ENCODE measurements at places on chromosomes 1 and 21.

GRCh38 chr1:39727221-39727931, 11.3 kb upstream of the PPIE start:
- DNase-seq: no peak

GRCh38 chr21:26195708-26196107, 25.1 kb upstream of the APP start:
- no peak for DNase-seq

- no peak for DNase-seq
These were observed 19.1 kb upstream of the TMEM183A start for GRCh38 chr1:202987922-202988583.

- DNase-seq: peak; percentile 19
These were observed 92.4 kb downstream of the RUNX1 start for GRCh38 chr21:34956416-34957316.

GRCh38 chr1:202938287-202938925, 11.4 kb upstream of the KLHL12 start:
- no peak for DNase-seq

DNA sequence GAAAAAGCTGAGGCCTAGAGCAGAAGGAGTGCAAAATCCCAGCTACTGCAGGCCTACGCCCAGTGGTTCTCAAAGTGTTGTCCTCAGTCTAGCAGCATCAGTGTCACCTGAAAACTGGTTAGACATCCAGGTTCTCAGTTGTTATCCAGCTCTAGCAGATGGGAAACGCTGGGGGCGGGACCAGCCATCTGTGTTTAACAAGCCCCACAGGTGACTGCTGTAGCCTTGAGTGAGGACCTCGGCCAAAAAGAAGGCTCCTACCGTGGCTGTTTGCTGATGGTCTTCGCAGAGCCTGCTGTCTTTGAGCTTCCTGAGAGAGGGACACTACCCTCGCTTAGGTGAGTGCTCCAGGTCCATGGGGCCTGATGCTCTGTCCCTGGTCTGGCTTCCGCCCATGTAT, 69.7 kb downstream of the LRRN2 start:
- no peak for DNase-seq

DNA sequence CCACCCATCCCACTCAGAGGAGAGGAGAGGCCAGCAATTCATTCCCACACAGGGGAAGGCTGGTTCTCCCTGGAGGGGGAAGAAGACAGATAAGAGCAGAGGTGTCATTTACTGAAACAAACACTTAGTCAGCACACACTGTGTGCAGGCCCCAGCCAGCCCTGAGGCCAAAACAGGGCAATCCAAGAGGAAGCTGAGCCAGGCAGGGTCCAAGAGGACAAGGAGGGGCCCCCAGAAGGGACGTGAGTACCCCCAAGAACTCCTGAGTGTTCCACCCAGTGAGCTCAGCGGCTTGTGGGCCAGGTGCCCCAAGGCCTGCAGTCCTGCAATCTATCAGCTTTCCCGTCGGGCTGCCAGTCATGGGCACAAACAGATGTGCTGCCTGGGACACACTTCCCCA, 15.8 kb downstream of the ADGRB2 start:
- no peak for DNase-seq

DNA sequence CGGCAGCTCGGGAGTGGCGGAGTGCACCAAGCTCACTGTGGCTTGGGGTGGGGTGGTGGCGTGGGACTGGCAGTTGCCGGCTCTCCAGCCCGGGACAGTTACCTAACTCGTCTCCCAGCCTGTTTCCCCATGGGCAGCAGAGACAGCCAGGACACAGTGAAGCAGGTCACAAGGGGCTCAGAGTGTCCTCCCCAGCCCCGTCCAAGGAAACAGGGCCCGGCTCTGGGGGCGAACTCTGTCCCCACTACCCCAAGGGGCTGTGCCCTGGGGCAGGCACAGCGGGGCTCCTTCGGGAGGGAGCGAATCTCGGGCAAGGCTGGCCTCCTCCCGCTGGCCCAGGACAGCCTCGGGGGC, 759 bp downstream of the GPR157 start:
- no peak for DNase-seq

DNA sequence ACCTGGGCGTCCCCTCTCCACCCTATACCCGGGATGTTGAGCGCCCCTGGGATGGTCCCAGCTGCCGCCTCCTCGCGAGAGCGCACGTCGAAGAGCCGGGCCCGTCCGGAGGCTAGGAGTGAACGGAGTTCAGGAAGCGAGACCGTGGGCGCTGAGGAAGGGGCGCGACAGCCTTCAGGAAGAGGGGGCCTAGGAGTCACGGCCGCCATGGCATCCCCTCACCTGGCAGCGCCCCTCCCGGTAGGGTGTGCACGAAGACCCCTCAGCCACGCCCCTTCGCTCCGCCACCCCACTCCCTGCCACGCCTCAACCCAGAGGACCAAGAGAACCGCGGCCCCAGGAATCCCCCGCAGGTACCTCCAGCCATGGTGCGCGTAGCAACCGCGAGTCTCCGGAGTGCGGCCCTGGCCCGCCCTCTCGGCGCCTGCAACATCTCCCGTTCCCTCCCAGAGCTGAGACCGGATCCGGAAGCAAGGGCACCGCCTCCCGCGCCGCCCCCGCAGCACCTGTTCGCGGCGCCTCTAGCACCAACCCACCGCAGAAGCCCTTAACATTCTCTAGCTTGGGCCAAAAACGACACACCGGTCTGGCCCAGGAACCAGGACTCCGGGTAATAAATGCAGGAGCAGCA, at the start of gene TSTD1:
TSS of gene TSTD1 (minus strand) at position 442 of the 631 bp plus-strand sequence. CDS start at position 367, 75 bp downstream.
- no peak for DNase-seq

- no peak for DNase-seq
These were observed 9.7 kb upstream of the PPIE start for GRCh38 chr1:39729030-39729429.

GRCh38 chr1:87897481-87897880, 568.8 kb downstream of the LMO4 start:
- DNase-seq: no peak

GRCh38 chr1:67939186-67939743, 106.0 kb upstream of the GNG12 start:
- DNase-seq: no peak

GRCh38 chr1:113072757-113073478, at the start of gene LRIG2:
Gene LRIG2, plus strand, starts transcription at chr1:113073198. Its CDS starts 209 bp downstream, at chr1:113073407.
- peak; percentile 98 for DNase-seq

DNA sequence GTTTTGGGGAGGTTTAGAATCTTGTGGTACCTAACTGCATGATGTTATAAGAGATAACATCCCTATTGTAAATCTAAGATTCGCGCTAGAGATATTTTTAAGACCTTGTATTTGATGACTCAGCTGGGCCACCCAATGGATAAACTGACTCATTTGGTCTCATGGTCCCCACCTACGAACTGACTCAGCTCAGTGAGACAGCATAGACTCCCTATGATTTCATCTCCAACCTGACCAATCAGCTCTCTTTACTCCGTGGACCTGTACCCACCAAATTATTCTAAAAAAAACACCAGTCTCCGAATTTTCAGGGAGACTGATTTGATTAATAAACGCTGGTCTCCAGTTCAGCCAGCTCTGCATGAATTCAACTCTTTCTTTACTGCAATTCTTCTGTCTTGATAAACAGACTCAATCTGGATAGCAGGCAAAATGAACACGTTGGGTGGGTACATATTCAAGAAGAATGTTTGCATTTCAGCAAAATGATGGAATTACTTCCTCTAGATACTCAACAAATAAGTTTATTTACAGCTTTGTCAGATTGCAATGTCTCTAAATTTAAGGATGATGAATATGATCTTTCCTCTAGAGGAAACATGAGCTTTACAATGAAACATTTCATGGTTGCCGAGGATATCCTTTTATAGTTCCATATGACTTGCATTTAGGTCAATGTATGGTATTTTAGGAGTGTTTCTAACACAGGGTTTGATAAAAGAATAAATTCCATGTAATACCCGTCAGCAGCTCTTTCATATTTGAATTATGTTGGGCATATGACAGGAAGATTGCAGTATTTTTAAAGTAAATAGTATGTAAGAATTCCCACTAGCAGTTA, 516.6 kb upstream of the RGS18 start:
- no peak for DNase-seq

DNA sequence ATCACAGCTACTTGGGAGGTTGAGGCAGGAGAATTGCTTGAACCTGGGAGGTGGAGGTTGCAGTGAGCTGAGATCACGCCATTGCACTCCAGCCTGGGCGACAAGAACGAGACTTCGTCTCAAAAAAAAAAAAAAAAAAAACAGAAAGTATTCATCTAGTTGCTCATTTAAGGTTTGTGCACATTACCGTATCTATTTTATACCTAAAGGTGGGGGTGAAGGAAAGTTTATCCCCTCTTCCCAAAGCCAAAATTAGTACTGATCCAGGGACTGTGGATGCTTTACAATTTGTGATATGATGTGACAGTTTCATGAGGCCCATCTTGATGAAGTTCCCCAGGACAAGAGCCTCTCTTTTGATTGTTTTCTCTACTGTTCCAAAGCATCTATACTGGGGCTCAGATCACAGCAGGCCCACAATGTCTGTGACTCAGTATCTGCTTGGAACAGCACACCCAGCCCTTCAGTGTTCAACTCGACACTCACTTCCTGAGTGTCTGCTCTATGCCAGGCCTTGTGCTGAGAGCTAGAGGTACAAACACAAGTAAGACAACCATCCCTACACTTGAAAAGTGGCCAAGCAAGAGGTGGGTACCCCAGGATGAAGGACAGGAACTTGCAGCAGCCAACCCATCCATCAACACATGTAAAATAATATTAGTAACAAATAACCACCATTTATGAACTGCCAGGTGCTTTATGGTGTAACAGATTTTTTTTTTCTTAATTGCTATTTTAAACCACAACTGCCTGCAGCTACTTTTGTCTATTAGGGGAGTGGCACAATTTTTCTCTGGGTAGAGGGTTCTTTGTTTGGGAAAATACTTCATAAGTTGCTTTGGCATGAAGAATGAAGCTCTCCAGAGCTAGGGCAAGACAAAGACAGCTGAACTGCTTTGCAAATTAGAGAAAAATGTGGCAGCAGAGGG, 29.0 kb upstream of the KHDRBS1 start:
- no peak for DNase-seq

- DNase-seq: no peak
These were observed 64.5 kb upstream of the GOLT1A start for GRCh38 chr1:204278251-204278650.

GRCh38 chr1:81375884-81376548, 424.7 kb upstream of the ADGRL2 start:
- no peak for DNase-seq

DNA sequence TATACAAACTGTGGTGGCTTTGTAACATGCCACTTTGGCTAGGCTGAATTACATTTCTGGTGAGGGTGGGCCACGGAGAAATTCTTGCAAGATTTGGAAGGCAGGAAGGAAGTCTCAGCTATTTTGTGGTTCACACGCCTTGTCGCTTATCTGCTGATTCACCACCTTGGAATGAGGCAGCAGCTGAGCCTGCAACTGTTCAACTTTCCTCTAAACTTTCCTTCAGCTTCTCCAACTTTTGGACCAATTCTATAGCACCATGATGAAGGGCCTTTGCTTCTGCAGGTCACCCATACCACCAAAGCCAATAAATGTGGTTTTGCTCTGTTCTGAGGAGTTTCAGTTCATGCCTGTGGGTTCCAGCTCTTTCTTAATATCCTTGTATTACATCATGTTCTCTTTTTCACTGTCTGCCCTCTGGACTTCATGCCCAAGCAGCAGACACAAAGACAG, 337.6 kb upstream of the SNX7 start:
- DNase-seq: peak; percentile 99

DNA sequence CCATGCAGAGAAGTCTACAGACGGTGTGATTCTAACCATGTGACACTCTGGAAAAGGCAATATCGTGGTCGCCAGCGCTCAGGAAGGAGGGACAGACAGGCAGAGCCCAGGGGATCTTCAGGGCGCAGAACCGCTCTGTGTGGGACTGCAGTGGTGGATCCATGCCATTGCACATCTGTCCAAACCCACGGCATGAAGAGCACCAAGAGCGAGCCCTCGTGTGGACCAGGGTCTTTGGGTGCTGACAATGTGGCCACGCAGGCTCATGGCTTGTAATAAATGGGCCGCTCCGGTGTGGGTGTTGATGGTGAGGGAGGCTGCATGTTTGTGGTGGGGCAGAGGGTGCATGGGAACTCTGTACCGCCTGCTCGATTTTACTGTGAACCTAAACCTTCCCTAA, 25.3 kb upstream of the POFUT2 start:
- no peak for DNase-seq

- no peak for DNase-seq
These were observed 527.3 kb downstream of the PLPP3 start for GRCh38 chr1:56052041-56052440.

GRCh38 chr1:172448995-172449584, 5.2 kb upstream of the PIGC start:
- peak; percentile 4 for DNase-seq

GRCh38 chr1:198535631-198536030, 4.8 kb downstream of the ATP6V1G3 start:
- DNase-seq: no peak

- DNase-seq: peak; percentile 74
These were observed 91.9 kb upstream of the SSX2IP start for GRCh38 chr1:84781946-84782771.

DNA sequence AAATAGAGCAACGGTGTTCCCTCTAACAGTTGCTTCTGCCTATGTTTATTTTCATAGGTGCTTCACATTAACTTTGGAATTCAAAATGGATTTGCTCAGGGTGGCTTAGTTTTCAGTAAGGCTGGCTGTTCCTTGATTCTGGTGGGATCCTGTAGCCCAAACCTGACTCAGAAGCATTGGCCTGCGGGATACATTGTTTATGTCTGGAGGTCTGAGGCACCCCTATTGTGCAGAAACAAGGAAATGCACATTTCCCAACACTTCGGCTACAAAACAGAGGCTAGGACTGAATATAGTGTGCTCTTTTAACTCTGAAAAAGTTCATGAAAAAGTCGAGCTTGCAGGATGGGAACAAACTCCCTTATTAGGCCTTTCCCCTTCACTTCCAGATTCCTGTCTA, 133.8 kb upstream of the F3 start:
- DNase-seq: no peak

DNA sequence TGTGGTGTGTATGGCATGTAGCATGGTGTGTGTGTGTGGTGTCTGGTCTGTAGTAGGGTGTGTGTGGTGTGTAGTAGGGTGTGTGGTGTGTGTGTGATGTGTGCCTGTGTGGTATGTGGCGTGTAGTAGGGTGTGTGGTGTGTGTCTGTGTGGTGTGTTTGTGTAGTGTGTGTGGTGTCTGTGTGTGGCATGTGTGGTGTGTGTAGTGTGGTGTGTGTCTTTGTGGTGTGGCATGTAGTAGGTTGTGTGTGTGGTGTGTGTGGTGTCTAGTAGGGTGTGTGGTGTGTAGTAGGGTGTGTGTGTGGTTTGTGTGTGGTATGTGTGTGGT, 85.5 kb downstream of the SYT2 start:
- no peak for DNase-seq

- DNase-seq: no peak
These were observed 11.7 kb downstream of the SNRPE start for GRCh38 chr1:203873094-203873493.

GRCh38 chr1:188723332-188724020, 1754.2 kb downstream of the BRINP3 start:
- no peak for DNase-seq

Data from MV-4-11 (cell line).